ENCODE measurements at places on chromosomes 4 and X.
A peak's percentile ranks its signal among the peaks of the same experiment; 100 is the strongest.

- DNase-seq = no peak
These were observed 127.5 kb upstream of the GIMD1 start for GRCh38 chr4:106496061-106496460.

DNA sequence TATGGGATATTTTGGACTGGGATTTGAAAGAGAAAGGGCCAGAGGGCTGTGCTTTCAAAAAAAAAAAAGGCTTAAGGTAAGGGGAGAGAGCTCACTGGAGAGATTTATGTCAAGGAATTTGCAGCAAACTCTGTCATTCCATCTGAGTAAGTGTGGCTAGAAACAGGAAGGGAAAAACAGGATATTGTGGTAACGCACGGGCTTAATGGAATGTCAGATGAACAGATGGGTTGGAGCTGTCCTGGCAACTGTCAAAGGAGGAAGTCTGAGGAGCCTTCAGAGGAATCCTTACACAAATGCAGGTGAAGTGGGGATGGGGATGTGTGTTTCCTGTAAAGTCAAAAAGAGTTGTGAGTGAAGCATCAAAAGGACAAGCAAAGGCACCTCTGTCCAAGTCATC, 15.1 kb upstream of the NKX3-2 start:
- no peak for DNase-seq

DNA sequence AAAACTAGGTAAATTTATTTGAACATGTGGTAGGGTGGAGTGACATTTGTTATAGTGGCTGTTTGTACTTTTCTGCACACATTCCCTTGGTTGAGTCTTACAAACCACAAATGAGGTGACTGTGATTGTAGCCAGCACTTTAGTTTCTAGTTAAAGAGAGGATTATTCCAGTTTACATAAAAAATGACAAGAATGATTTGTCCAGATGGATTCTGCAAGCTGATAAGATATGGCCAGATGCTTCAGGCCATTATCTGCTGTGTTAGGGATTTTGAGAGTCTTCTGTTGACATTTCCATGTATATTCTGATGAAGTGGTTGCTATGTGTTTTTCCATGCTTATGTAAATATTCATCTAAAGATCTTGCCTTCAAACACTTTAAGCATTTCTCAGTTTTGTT, 31.0 kb upstream of the PDE5A start:
- peak; percentile 62 for DNase-seq

DNA sequence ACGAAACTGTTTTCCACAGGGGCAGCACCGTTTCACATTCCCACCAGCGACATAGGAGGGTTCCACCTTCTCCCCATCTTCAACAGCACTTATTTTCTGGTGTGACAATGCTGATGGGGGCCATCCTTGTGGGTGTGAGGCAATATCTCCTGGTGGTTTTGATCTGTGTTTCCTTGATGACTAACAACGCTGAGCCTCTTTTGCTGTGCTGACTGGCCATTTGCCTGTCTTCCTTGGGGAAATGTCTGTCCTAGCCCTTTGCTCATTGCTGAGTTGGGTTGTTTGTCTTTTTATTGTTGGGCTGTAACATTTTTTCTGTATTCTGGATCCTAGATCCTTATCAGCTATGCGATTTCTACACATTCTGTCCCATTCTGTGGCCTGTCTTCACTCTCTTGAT, 33.7 kb downstream of the ATP2B3 start:
- no peak for DNase-seq

- no peak for DNase-seq
These were observed 24.4 kb downstream of the FRAS1 start for GRCh38 chr4:78081541-78081940.

DNA sequence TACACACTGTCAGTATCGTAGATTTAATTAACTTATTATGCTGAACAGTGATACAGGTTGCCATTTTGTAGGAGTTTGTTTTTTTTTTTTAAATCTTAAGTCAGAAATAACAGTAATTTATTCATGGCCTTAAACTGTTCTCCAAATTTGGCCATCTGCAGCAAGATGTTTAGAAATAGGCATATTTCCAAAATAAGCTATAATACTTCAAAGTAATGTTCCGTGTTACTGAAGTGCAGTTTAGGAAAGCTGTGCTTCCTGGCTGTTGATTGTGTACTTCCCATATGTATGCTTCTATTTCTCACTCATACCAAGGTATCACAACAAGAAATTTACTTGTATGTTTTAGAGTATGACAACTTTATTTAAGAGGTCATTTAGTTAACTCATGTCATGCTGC, 28.9 kb downstream of the CPEB2 start:
- DNase-seq = no peak

GRCh38 chr4:42302348-42302747, 94.9 kb upstream of the SHISA3 start:
- DNase-seq = peak; percentile 51

DNA sequence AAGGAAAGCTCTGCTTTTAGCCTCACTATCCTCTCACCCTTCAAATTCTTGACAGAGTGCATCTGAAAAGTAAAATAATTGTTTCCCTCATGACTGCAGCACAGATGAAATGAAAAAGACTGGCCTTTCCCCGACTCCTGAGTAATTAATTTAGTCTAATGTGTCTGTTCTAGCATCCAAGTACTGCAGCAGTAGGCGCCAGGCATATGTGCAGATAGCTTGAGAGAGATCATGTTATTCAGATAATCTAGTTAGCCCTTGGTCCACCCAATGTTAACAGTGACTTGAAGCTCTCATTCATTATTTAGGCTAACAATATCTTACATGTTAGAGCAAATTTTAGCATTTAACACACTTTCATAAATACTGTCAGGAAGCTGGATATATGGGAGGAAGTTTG, 54.0 kb downstream of the MAP9 start:
- DNase-seq = peak; percentile 17

DNA sequence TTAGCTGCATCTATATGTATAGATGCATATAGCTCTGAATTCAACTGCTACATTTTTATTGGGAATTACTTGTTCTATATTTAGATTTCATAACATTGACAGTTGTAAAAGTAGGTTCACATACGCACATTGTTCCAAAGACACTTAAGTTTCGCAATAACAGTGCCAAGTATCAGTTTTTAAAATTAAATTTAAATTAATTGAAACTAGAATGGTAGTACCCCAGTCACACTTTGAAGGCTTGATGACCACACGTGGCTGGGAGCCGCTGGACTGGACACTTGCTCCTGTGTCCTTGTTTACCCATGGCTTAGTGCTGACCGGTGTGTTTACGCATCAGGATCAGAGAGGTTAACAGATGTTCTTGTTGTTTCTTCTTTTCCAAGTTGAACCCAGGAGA, 140.7 kb upstream of the PSAPL1 start:
- no peak for DNase-seq

All from stomach (tissue), 19 donors.